ENCODE measurements at places on chromosomes 12 and 14.

GRCh38 chr12:48000878-48001504, 3.3 kb downstream of the COL2A1 start:
- DNase-seq, result no peak

- no peak for DNase-seq
Measured at GRCh38 chr12:114443607-114444421, 37.9 kb upstream of the TBX5 start.

DNA sequence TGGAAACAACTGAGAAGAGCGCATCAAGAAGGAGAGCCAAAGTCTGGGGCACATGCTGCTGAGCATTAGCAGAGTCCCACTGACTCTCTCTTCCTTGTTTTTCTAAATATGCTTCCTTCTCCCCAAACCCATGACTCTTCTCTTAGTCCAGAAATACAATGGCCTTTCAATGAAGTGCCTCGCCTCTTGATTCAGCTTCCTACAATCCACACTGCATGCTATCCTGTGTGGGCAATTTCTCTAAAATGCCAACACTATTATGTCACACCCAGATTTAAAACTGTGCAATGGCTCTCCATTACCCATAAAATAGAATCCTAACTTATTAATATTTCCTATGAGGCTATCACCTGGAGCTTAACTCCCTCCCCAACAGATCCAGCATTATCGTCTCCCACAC, 198.6 kb downstream of the RPAP3 start:
- no peak for DNase-seq

GRCh38 chr14:76250302-76250701, 98.6 kb downstream of the GPATCH2L start:
- DNase-seq, result no peak

GRCh38 chr14:74846168-74846567, 29.8 kb downstream of the PROX2 start:
- DNase-seq, result no peak

DNA sequence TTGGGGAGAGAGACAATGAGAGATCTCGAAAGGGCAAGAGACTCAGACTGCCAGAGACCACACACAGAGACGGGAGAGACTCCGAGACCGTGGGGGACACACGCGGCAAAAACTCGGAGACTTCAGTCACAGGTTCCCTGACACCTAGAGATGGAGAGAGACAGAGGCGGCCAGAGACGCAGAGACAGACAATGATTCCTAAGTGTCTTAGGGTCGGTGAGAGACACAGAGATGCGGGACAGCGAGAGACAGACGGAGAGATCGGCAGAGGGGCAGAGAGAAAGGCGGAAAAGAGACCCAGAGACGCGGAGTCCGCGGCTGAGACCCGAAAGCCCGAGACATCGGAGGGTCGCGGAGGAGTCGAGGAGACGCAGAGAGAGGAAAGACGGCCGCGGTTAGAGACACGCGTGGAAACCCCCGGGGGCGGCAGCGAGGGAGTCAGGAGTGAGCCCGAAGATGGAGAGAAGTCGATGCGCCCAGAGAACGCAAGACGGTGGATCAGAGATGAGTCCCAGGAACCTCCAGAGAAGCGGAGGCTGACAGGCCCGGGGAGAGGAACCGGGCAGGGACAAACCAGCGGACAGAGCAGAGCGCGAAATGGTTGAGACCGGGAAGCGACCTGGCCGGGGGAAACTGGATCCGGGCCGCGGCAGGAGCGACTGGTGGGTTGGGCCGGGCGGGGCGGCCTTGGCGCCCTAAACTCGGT, 7.8 kb downstream of the LHX5 start:
- DNase-seq, result no peak

DNA sequence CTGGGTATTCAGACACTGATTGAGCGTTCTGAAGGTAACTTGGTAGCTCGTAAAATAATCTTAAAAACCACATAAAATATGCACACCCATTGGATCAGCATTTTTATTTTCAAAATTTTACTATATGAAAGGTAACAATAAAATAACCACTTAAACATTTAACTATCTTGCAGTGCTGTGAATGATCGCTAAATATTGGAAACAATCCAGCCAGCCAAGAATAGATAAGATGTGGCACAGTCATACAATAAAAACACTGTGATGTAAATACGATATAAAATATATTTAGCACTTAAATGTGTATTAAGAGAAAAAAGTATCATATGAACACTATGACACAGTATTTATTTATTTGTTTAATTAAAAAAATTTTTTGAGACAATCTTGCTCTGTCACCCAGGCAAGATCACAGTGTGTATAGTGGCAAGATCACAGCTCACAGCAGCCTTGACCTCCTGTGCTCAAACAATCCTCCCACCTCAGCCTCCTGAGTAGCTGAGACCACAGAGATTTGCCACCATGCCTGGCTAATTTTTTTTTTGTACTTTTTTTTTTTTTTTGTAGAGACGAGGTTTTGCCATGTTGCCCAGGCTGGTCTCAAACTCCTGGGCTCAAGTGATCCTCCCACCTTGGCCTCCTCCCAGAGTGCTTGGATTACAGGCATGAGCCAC, 39.4 kb downstream of the SDR9C7 start:
- DNase-seq, result no peak

DNA sequence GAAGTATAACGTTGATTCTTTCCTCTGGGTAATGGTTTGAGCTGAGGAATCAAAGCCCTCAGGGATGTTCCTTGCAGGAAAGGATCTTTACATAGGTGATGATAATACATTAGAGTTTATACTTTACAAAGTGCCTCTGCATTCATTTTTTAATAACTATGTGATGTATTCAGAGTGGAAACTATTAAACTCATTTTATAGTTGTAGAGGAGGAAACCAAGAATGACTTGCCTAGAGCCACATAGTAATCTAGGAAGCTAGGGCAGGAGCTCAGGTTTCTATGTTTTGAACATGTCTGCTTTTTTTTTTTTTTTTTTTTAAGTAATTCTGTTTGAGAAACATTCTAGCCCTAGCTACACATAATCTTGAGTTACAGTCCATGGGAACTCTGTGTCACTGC, 117.3 kb downstream of the TXNDC16 start:
- DNase-seq, result no peak

DNA sequence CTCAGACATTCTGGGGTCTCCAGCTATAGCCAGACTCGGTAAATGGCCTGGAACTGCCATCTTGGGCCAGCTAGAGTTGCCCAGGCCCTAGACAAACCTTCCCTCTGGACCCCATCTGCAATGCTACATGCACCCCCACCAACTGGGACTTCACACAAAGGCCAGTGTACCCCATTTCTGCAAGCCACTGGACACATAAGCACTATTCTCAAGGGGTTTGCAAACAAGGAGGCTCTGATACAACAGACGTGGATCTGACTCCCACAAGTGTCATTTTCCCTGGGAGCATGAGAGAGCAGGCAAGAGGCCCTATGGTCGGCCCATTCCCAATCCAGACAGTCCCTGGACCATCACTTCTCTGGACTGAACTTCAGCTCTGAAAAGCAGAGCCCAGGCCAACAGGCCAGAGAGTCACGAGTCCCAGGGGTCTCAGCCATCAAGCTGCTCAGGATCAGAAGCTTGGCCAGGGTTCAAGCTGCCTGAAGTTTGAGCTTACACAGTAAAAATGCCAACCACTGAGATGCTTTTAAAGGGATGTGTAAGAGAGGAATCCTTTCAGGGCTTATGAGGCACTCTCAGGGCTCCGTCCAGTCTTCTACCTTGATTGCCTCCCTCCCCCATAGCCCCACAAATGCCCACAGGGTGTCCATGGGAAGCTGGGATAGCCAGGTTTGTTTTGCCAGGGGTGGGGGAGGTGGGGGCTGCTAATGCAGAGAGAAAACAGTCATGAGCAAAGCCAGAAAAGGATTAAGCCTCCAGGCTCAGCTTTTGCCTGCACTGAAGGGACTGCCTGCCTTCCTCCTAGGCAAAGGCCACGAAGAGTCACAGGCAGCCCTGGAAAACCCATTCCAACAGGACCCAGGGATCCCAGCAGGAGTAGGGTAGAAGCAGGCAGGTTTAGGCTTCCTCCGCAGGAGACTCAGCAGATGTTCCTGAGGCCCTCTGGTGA, 31.7 kb upstream of the PNMA1 start:
- DNase-seq, result no peak

GRCh38 chr12:109687250-109687649, 26.4 kb upstream of the FAM222A start:
- no peak for DNase-seq

DNA sequence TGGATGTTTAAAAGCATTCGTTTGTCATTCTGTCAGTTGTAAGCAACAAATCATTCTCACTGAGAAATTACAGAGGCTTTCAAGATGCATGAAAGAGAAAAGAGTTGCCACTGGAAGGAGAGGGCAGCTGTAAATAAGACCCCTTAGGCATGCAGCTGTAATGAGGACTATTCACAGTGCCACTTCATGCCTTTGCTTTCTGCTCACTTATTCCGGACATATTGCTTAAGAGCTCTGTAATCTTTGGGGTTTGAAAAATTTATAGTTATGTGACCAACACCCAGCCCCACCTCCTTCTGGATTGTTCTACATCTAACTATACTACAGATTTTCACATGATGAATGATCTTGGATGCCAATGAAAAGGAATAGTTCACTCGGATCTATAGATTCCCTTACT, 194.8 kb upstream of the DCN start:
- no peak for DNase-seq

DNA sequence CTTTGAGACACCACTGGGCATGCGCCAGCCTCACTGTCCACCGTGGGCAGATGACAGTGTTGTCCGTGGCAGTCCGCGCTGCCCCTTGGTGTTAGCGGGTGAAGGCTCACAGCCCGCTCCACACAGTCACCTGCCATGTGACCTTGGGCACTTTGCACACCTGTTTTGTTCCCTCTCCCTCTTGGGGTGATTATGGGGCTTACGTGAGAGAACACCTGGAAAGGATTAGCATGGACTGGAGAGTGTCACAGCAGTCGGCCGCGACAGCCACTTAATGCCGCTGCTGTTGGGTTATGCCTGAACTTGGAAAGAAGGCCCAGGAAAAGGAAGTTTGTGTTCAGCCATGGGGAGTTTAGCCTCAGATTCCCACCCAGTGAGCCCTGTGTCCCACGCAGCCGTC, 94.2 kb downstream of the DDX51 start:
- DNase-seq, result no peak

DNA sequence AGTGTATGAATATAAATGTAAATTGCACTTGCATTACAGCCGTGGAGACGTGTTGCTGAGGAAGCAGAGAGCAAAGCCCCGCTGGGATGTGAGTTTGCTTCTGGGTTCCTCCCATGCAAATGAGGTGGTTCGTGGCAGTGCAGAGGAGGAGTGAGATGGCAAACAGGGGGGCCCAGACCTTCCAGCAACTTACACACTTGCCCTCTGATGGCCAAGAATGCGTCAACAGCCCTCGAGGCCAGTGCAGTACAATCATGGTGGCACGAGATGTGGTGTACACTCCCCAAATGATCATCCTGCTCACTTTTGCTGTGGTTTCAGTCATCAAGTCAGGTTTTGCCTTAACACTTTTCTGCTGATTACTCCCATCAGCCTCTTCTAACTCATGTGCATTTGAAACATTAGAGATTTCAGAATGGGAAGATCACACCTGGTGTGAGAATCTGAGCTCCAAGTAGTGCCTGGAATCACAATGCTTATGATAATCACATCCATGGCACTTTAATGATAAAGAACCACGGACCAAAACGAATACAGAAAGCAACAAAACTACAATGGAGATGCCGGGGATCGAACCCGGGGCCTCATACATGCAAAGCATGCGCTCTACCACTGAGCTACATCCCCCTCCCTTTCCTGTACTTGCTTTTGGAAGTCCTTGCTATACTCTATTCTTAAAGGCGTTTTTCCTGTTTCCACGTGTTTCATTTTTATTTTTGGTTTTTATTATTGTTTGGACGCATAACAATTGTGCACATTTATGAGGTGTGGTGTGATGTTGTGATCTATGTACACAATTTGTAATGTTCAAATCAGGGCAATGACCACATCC, 7.0 kb upstream of the UBC start:
- DNase-seq, result no peak

DNA sequence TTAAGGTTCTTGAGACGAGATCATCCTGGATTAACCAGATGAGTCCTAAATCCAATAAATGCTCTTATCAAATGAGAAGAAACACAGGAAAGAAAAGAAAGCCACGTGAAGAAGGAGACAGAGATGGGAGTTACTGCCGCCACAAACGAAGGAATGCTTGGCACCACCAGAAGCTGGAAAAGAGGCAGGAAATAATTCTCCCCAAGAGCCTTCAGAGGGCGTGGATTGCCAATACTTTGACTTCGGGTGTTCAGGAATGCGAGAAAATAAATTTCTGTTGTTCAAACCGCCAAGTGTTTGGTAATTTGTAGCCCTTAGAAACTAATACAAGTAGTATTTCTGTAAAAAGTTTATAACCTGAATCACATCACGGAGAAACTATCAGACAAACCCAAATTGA, 31.3 kb downstream of the ABCD2 start:
- no peak for DNase-seq

DNA sequence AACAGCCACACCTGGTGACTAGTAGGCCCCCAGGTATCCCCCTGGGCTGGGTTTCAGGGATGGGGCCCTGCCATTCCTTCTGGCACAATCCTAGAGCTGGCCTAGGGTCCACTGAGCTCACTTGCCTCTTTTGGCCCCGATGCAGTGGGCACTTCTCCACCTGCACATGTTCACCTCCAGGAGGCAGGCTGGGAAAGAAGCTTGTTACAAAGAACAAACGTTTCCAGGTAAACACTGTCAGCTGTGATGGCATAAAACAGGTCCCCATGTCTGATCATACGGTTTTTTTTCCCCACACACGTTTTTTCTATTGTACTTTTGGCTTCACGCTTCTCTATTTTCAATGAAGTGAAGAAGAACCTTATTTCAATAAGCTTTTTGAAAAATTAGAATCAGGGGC, 15.8 kb upstream of the HVCN1 start:
- no peak for DNase-seq

DNA sequence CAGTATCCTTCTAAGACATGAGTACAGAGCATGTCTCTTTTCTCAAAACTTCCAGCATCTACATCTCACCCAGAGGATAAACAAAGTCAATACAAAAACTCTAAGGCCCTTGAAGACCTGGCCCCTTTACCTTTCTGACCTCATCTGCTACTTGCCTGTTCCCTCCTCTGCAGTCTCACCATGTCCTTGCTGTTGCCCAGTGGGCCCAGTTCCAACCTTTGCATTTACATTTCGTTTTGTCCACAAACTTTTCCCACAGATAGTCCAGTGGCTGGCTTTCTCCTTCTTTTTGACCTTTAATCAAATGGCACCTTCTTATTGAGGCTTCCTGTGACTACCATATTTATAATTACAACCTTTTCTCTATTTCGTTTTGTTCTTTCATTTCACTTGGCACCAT, 1.6 kb downstream of the IRAK4 start:
- DNase-seq, result no peak

Data from iPS DF 6.9 (cell line).